ENCODE measurements at places on chromosomes 7 and 10.

GRCh38 chr10:78267598-78267997, 233.9 kb downstream of the RPS24 start:
- no peak for DNase-seq

GRCh38 chr7:517774-518629, 1.6 kb downstream of the PDGFA start:
- DNase-seq: no peak

DNA sequence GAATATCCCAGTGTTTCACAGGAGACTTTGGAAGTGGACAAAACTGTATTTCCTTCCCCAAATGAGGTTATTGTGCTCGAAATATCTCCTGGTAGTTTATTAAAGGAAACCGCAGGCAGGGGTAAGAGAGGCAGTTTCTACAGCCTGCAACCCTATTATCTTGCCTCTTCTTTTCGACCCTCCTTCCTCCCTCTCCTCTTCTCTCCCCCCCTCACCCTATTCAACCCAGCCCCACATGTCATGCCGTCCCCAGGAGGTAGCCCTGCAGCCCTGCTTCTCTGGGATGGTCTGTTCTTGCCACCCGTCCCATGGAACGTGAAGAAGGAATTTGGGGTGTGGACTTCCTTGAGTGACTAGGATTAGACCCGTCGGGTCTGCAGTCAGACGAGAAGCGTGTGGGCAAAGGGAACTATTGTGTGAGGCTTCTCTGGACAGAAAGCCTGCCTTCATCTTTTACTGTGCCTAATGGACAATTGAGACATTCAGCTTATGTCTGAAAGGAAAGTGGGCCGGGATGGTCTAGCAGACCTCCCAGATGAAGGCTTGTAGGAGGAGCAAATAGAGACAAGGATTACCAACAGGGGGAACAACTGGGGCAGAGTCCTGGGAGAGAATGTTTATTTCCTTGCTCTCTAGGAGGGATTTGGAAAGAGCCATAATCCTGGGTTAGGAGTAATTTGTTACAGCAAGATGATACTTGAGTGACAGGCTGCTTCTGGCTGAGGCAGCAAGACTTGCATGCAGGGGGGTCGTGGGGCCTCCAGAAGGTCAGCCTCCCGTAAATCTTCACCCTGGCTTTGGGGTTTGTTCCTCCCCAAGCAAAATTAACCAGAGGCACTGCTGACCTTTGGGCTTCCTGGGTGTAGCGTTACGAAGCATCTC, 77.8 kb downstream of the TCF7L2 start:
- DNase-seq: no peak

GRCh38 chr7:34087892-34088891, 182.9 kb downstream of the BMPER start:
- DNase-seq: no peak

DNA sequence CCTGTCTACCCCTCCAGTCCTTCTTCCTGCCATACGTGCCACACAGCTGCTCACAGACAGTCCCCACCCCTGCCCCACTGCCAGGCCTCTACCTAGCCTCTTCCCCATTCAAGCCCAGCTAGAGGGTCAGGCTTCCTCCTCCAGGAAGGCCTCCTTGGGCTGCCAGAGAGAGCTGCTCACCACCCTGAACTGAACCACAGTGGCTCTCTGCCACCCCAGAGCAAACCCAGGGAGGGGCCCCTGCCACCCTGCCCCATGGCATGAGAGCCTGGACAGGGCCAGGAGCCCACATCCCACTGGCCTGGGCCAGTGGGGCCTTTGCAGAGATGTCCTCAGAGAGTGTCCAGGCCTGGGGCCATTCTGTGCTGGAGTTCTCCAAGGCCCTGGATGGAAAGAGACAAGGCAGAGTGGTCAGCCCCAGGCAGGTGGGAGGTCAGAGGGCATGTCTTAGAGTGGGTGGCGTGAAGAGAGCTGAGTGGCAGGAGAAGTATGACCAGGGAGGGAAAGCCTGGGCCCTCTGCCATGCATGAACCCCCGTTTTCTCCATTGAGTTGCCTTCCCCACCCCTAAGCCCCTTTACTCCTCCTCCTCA, 40.4 kb downstream of the TMEM270 start:
- no peak for DNase-seq

GRCh38 chr7:5683280-5683670, 98.2 kb downstream of the RNF216 start:
- DNase-seq: no peak

DNA sequence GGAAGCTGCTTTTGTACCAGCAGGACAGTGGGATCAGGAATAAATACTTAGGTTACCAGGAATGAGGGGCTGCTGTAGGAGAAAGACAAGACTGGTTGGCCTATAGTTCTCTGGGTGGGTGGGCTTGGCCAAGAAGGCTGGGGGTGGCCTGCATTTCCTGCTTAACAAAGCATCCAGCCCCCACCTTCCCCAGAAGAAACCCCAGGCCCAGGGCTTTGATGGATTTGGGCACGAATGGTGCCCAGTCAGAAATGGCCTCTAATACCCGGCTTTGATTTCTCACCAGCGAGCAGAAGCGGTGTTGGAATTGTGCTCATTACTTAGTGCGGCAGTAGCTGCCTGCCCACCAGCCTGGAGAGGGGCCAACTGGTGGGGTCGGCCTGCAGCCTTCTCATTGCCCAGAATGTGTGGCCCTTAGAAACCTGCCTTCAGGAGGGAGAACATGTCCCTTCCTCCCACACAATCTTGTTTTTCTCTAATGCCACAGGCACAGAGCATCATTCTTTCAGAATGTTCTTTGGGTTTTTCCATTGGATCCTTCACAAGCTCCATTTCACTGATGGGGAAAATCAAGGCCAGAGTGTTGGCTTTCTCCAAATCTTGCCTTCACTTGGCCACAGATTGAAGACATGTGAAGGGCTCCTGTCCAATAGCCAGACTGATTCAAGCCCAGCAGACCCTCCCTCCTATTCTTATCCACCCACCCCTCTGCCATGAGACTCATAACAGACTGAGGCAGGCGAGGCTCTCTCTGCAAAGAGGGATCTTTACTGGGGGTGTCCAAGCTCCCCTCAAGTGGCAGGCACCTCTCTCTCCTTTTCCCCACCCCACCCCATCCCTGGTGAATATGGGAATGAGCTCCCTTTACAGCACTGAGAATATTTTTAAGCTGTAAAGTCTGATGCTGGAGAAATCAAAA, 2.5 kb downstream of the UNC5B start:
- no peak for DNase-seq

GRCh38 chr7:116522247-116522646, 2.6 kb upstream of the CAV1 start:
- DNase-seq: no peak
